NCI-H1417 (cell line): ENCODE measurements at places on chromosomes 7 and 10.

GRCh38 chr10:82866424-82867020 is 991.5 kb downstream of the NRG3 start:
- no peak for DNase-seq

GRCh38 chr10:79268742-79269141 is 78.5 kb upstream of the PPIF start:
- no peak for DNase-seq

GRCh38 chr10:110919971-110920881 is 822 bp downstream of the SHOC2 start:
- DNase-seq: peak; percentile 45

DNA sequence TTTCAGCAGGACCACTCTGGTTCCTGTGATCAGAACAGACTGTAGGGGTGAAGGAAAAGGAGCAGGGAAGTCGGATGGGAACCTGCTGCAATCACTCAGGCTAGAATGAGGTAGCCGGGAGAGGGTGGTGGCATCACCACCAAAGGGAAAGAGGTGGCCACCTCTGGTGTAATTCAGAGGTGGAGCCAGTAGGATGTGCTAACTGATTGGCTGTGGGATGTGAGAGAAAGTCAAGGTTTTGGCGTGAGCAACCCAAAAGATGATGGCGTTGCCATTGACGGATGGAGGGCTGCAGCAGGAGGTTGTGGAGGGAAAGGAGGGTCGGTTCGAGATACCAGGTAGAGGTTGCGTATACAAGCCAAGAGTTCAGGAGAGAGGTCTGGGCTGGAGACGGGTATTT is 7.4 kb upstream of the VSIR start:
- no peak for DNase-seq

GRCh38 chr7:94949532-94949931 is 42.1 kb downstream of the PPP1R9A start:
- no peak for DNase-seq

GRCh38 chr10:5811387-5811821 is 1.8 kb downstream of the GDI2 start:
- no peak for DNase-seq

- DNase-seq: no peak
Observed at GRCh38 chr7:148180075-148180474, 410.5 kb upstream of the C7orf33 start.
